ENCODE measurements at places on chromosomes 1 and 21.

- H3K4me1 ChIP-seq, result no peaks in the 10 kb centered on the region
- peak overlapping the region; percentile 96 for H3K27ac ChIP-seq
These were observed 1.2 kb downstream of the HP1BP3 start for GRCh38 chr1:20785907-20786252.

- H3K36me3 ChIP-seq, result no peaks in the 10 kb centered on the region
- no peak for DNase-seq
- H3K4me3 ChIP-seq, result no peak overlapping the region
- H3K27ac ChIP-seq, result no peak overlapping the region
These were observed 36.5 kb downstream of the GIPC2 start for GRCh38 chr1:78081980-78082860.

DNA sequence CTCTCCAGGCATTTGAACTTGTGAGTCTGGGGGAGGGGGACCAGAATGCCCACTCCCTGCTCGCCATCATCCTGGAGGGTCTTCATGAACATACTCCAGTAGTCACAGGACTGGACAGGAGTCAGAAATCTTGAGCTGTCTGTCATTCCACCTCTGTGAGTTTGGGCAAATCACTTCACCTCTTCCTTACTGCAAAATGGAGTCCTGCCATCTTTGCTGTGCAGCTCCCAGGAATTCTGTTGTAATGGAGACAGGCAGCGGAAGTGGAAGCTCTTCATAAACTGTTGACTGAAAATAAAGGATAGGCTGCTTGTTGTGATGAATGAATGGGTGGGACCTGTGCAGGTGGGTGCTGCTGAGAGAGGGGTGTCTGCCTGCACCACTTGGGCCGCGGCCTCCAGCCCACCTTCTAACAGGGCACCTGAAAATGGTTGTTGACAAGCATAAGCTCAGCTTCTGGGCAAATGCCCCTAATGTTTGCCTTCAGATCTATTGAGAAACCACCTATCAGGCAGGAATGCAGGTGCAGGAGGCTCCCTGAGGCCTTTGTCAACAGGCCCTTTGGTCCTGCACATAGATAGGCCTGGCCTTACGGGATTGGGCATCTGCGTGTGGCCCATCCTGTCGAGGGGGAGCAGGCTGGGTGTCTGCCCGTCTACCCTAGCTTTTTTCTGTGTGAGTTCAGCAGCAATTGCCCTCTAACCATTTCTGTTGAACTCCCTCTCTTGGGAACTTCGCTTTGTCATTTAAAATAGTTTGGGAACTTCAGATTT is 321.0 kb downstream of the RPS6KC1 start:
- H3K27ac ChIP-seq, result no peak overlapping the region
- H3K4me3 ChIP-seq, result no peak overlapping the region
- DNase-seq, result no peak
- H3K27me3 ChIP-seq, result no peaks in the 10 kb centered on the region

- H3K27ac ChIP-seq, result no peak overlapping the region
- no peaks in the 10 kb centered on the region for H3K36me3 ChIP-seq
- H3K4me3 ChIP-seq, result no peak overlapping the region
- H3K27me3 ChIP-seq, result no peaks in the 10 kb centered on the region
These were observed 25.3 kb downstream of the KCNQ4 start for GRCh38 chr1:40808909-40809308.

GRCh38 chr1:2105781-2106524 is 55.7 kb downstream of the PRKCZ start:
- no peaks in the 10 kb centered on the region for H3K36me3 ChIP-seq
- no peak overlapping the region for H3K4me3 ChIP-seq
- no peak overlapping the region for H3K27ac ChIP-seq
- H3K27me3 ChIP-seq, result no peaks in the 10 kb centered on the region
- peaks cover 9% of the 10 kb centered on the region for H3K4me1 ChIP-seq

DNA sequence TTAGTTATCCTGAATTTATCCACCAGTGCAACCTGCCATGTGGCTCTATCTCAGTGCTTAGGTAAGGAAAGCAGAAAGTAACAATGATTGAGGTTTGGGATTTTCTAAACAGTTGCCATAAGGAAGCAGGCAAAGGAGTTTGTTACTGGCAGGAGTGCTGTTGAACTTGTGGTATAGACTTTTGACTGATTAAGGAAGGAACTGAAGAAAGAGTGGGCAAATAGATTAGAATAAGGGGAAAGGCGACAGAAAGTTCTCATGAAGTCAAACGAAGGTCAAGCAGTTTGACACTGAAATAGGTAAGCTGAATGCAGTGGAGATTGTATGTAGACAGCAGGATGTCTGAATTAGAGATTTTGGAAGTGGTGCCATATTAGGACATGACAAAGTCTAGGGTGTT is 24.2 kb upstream of the CR2 start:
- H3K4me3 ChIP-seq, result no peak overlapping the region
- no peaks in the 10 kb centered on the region for H3K36me3 ChIP-seq
- no peak overlapping the region for H3K27ac ChIP-seq
- DNase-seq, result no peak
- H3K4me1 ChIP-seq, result no peaks in the 10 kb centered on the region

DNA sequence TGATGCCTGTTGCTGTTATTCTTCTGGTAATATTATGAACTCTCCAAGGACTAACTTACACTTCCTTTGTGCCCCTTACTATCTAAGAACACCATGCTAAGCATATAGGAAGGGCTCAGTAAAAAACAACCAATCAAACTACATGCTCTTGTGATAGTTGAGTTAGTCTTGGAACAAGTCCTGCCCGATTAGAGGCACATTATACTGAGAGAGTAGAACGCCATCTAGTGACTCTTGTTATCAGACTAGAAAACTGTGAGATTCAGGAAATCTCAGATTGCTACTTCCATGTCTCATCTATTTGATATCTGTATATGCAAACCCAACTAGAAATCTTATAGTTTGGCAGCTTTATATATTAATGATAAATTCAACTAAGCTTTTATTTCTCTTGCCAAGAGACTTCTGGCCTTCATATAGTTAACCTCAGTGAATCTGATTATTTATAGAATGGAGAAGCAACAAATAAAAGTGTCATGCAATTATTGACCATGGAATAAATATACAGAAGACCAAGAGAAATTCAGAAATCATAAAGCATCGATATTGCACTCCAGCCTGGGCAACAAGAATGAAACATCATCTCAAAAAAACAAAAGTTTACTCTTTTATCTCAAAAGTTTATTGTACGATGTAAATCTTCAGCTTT is 7.8 kb upstream of the SRRM1 start:
- no peaks in the 10 kb centered on the region for H3K27me3 ChIP-seq
- H3K27ac ChIP-seq, result no peak overlapping the region
- H3K4me3 ChIP-seq, result no peak overlapping the region
- H3K36me3 ChIP-seq, result no peaks in the 10 kb centered on the region

- H3K27me3 ChIP-seq, result no peaks in the 10 kb centered on the region
- DNase-seq, result no peak
- no peaks in the 10 kb centered on the region for H3K36me3 ChIP-seq
- H3K27ac ChIP-seq, result no peak overlapping the region
These were observed 127.2 kb upstream of the ADAR start for GRCh38 chr1:154735061-154735803.

DNA sequence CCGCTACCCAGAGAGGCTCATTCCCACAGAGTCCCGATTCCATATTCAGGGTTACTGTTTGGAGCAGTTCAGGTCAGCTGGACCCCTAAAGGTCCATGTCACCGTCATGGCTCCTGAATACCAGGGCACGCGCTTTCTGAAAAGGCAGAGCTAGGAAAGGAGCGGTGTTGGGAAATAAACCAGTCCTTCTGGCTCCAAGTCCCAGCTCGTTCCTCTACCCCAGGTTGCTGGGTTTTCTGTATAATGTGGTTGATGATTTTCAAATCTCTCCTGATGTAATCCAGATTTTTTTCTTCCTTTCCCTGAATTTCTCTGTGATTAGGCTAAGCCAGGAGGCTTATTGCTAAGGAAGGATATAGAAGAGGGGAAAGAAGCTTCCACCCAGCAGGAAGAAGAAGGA is 14.0 kb upstream of the PKP1 start:
- no peak overlapping the region for H3K27ac ChIP-seq
- H3K36me3 ChIP-seq, result no peaks in the 10 kb centered on the region
- no peaks in the 10 kb centered on the region for H3K4me1 ChIP-seq
- H3K27me3 ChIP-seq, result no peaks in the 10 kb centered on the region

GRCh38 chr1:160117709-160118183 is 2.2 kb downstream of the ATP1A2 start:
- H3K36me3 ChIP-seq, result no peaks in the 10 kb centered on the region
- H3K4me1 ChIP-seq, result no peaks in the 10 kb centered on the region
- peak; percentile 70 for DNase-seq
- H3K27me3 ChIP-seq, result no peaks in the 10 kb centered on the region

- no peaks in the 10 kb centered on the region for H3K4me1 ChIP-seq
- H3K27me3 ChIP-seq, result no peaks in the 10 kb centered on the region
- no peak for DNase-seq
- no peaks in the 10 kb centered on the region for H3K36me3 ChIP-seq
- H3K27ac ChIP-seq, result no peak overlapping the region
- no peak overlapping the region for H3K4me3 ChIP-seq
These were observed 139.3 kb downstream of the NFIA start for GRCh38 chr1:61221642-61222041.

- no peak overlapping the region for H3K4me3 ChIP-seq
- no peak for DNase-seq
- H3K27ac ChIP-seq, result no peak overlapping the region
- H3K36me3 ChIP-seq, result no peaks in the 10 kb centered on the region
- no peaks in the 10 kb centered on the region for H3K4me1 ChIP-seq
These were observed 186.6 kb downstream of the GRIK3 start for GRCh38 chr1:36847761-36848160.

DNA sequence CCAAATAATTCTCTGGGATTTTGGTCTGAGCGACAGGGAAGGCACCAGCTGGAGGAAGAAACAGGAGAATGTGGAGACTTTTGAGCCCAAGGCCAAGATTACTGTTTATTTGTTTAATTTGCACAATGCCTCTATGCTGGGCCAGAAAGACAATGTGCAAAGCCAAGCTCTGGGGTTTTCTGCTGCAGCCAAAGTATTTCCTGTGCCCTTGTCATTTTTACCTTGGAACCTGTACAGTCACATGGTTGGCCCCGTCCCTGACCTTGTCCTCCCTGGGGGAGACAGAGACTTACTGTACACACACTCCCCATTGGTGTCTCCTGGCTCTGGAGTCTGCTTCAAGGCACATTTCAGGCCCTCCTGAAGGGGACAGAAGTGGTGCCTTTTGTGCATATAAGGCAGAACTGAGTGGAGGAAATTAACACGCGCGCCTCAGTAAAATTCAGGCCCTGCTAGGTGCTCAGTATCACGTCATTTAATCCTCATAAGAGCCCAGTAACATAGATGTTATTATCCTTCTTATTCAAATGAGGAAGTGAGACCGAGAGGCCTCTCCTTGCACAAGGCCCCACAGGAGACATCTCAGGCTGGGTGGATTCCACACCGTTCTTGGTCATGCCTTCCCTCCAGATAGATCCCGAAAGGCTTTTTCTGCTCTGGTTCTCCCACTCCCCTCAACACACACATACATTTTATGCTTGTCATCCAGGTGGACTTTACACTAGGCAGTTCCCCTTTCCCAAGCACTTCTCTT is 21.1 kb downstream of the C1orf115 start:
- H3K4me1 ChIP-seq, result peaks cover 3% of the 10 kb centered on the region
- no peak overlapping the region for H3K4me3 ChIP-seq
- DNase-seq, result no peak

DNA sequence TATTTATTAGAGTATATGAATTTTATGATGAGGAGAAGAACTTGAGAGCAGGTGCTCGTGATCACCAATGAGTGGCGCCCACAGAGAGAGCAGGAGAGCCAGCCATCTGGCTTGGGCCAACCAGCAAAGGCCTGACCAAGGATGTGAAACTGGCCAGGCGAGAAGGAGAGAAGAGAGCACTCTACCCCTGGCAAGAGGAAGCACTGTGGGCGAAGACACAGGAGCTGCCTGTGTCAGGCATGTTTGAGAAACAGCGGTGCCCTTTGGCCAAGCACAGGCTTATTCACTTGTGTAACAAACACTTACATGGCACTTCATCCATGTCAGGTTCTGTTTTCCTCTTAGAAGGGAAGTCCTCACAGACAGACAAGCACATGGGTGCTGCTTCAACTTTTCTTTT is 4.2 kb upstream of the SIPA1L2 start:
- no peaks in the 10 kb centered on the region for H3K36me3 ChIP-seq
- no peaks in the 10 kb centered on the region for H3K27me3 ChIP-seq
- no peak overlapping the region for H3K27ac ChIP-seq
- no peaks in the 10 kb centered on the region for H3K4me1 ChIP-seq

- no peak overlapping the region for H3K27ac ChIP-seq
- H3K27me3 ChIP-seq, result peaks cover 5% of the 10 kb centered on the region
- peaks cover 3% of the 10 kb centered on the region for H3K4me1 ChIP-seq
- H3K36me3 ChIP-seq, result no peaks in the 10 kb centered on the region
These were observed 35.9 kb upstream of the NFIA start for GRCh38 chr1:61046434-61046833.

- no peaks in the 10 kb centered on the region for H3K27me3 ChIP-seq
- no peaks in the 10 kb centered on the region for H3K36me3 ChIP-seq
- DNase-seq, result peak; percentile 74
- H3K27ac ChIP-seq, result peak overlapping the region; percentile 91
- H3K4me1 ChIP-seq, result peaks cover 8% of the 10 kb centered on the region
- no peak overlapping the region for H3K4me3 ChIP-seq
These were observed 184.6 kb upstream of the JUN start for GRCh38 chr1:58968360-58968952.

DNA sequence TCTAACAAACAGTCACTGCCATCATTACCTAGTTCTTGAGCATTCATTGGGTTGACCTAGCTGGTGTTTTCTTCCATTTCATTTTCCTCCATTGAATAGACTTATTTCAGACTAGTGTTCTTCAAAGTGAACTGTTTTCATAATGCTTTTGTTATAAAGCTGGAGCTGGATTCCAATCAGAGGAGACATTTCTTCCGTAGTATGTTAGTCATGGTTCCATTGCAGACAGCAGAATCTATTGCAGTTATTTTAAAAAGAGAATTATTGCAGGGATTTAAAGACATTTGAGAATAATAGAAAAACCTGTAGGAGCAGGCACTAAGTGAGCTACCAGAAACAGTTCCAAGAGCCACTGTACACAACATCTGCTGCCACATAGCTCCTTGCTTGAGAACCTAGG is 50.0 kb downstream of the HHAT start:
- H3K27me3 ChIP-seq, result no peaks in the 10 kb centered on the region
- no peak for DNase-seq
- H3K4me1 ChIP-seq, result no peaks in the 10 kb centered on the region
- no peak overlapping the region for H3K27ac ChIP-seq

DNA sequence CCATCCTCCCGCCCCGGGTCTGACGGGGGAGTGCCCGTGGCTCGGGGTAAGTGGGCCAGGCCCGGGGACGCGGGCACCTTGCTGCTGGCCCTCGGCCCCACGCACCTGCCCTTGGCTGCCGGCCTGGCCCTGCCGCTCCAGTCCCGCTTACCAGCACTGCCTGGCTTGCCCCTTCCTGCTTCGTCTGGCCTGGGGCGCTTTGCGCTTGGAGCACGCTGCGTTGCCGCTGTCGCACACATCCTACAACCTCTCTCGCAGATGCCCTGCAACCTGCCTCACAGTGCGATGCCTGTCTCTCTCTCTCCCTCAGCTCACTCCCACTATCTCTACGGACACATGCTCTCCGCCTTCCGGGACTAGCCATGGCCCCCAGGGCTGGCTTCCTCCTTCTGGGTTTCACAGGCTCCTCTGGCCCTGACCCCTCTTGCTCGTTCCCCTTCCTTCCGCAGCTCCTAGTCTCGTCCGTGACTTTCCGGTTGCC is 9.7 kb downstream of the MYOG start:
- no peaks in the 10 kb centered on the region for H3K36me3 ChIP-seq
- no peak overlapping the region for H3K27ac ChIP-seq
- H3K4me3 ChIP-seq, result no peak overlapping the region

- H3K27ac ChIP-seq, result peak overlapping the region; percentile 52
- peaks cover 2% of the 10 kb centered on the region for H3K27me3 ChIP-seq
- H3K4me1 ChIP-seq, result no peaks in the 10 kb centered on the region
These were observed 554 bp downstream of the ZNF281 start for GRCh38 chr1:200409203-200409760.
